ENCODE measurements at places on chromosomes 5 and 9.

DNA sequence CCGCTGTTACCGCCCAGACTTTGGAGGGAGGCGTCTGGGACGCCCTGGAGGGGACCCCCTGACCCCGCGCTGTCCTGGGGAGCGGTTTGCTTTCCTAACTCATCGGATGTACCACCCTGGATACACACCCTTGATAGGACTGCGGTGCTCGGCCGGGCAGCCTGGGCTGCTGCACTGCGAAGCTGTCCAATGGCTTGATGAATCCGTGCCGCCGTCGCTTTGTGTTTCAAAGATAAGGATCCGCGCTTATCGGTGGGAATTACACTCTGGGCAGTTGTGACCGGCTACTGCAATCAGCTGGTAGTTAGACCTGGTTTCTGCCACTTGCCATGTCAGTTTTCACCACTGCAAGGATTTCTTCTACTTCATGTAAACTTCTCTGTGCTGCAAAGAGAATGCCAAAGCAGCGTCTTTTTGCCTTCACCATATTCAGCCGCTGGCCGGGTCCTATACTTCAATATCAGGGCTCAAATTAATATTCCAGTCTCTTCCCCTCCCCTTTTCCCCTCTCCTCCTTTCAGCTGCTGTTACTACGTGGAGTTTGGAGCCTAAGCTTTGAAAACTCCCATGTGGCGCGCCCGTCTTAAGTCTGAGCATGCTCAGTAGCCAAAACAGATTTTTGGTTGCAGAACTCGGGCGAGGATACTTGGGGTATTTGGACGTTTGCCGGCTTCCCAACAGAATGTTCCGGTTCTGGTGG is 727 bp downstream of the SMAD5 start:
- no peak for DNase-seq

DNA sequence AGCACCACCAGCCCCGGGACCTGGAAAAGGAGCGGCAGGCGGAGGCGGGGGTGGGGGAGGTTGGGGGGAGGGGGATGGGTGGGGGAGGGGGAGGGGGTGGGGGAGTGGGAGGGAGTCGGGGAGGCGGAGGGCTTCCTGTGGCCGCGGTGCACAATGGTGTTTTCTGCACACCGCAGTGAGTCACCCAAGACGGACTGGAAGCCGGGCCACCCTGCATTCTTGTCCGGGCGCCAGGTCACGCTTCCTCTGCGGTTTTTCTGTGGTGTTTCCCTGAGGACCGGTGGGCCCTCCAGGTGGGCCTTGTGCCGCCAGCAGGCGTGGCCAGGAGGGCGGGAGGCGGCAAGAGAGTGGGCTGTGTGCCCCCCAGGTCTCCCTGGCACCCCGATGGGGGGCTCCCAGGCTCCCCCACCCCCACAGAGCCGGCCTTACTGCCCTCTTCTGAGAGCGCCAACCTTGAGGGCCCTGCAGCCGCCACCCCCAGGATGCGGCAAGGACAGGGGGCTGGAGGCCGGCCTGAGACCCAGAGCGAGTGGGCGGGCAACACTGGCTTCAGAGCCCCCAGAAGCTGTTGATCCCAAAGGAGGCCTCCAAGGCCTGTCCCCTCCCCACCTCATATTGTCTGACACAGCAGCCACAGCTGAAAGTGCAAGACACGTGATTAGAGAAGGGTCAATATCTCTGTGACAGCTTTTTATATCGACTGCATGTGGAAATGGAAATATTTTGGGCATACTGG is 11.1 kb downstream of the EXD3 start:
- DNase-seq: no peak

DNA sequence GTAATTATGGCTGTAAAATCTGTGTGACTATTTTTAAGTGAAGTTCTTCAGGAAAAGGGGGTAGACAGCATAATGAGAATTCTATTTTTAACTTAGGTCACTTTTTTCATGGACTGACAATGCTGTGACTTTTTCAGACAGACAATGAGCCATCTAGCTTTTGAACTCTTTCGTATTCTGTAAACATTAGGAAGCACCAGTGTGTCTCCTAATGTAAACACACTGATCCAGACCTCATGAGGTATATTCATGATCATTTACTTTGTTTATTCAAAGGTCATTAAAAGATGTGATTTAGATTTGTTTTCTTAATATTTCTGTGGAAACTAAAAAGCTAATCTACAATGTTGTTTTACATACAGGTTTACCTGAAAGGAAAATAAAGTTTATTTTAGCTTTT is 352.6 kb downstream of the ADGRV1 start:
- DNase-seq: no peak

DNA sequence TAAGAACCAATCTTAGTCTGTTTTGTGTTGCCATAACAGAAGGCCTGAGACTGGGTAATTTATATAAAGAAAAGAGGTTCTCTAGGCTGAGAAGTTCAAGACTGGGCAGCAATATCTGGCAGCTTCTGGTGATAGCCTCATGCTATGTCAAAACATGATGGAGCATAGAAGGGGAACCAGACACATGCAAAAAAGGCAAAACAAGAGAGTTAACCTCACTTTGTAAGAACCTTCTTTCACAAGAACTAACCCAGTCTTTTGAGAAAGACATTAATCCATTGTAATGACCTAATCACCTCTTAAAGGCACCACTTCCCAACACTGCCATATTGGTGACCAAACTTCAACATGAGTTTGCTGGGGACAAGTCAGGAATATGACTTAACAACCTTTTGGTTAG is 37.3 kb downstream of the FSD1L start:
- no peak for DNase-seq

DNA sequence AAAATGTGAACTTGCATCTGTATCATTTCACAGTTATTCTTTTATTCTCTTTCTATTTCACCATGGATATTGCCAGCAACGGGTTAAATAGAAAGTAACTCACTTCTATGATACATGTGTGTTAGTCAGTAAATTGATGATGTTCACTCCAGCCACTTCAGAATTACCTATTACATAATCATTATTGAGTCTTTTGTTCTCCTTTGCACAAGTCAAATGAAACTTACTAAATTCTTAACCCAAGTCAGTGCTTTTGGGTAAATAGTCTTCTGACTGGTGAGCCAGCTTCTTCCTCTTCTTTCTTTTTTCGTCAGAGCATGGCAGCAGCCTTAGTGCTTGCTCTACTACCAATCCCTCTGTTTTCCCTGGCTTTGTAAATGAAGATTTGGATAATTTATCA is 344.3 kb downstream of the RAB3C start:
- no peak for DNase-seq
